Stimulated activated naive CD4-positive, alpha-beta T cell (primary cell): ENCODE measurements at places on chromosomes 6 and 20.

DNA sequence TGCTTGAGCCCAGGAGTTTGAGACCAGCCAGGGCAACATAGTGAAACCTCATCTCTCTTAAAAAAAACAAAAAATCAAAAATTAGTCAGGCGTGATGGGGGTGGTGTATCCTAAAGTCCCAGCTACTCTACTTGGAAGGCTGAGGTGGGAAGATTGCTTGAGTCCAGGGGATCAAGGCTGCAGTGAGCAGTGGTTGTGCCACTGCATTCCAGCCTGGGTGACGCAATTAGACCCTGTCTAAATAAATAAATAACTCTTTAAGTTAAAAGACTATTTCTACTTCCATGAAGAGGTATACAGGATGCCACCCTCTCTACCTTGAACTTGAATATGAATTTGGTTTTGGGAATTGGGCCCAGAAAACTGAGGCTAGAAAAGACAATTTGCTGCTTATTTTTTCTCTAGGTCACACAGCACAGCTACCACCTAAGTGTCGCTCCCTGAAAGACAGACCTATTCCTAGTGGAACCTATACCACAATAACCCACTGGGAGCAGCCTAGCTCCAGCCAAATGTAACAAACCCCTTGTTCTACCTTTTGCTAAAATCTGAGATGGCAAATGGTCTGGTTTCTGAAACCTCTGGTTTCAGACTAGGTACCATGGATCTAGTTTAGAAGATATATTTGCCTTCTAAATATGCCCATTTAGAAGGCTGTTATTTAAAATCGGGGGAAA is 35.2 kb downstream of the HMGCLL1 start:
- DNase-seq = no peak

DNA sequence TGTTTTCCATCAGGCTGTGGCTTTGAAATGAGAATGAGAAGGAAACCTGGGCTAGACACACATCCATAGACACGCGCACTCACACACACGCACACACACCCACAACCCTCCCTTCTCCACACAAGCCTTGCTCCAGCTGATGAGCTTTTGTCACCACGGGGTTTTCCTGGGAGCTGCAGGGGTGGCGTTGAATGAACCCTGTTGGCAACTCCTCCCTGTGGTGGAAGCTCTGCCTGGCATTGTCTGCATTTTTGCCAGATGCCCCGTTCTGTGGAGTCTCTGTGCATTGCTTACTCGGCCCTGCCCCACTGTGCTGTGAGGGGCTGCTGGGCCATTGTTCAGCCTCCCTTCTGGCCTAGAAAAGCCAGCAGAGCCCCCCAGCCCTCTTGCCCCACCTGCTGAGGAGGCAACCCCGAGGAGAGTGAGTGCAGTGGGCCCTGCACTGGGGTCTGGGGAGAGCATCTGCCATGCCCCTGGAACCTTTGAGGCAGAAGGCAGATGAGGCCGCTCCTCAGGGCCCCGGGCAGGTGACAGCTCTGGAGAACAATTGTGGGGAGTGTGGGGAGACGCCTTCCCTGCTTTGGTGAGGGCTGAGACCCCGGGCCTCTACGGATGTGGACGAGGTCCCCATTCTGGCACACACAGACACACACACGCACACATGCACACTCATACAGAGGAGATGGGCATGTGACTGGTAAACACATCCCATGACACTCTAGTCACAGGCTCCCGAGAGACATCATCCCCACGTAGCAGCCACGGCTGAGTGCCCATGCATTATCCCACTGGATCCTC is 9.9 kb downstream of the ADIG start:
- no peak for DNase-seq

DNA sequence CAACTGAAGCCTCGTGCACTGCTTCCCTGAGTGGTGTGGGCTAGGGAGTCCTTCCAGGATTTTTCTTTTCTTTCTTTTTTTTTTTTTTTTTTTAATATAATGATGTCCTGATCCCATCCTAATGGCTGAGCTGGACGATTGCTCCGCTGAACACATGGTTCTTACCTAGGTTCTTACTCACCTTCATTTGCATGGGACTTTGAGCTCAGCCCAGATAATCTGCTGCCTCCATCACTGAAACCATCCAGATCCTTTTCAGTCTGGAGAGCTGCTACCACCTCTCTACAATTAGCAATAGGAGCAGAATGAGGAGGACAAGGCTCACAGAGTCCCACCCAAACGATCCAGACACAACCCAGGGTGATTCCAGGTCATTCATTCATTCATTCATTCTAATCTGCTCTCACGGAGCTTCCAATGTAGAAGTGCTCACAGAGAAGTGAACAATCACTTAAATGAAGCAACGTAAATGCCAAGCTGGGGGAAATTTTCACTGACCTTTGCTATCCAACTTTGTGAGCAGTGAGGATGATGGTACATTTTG is 246.3 kb upstream of the RREB1 start:
- no peak for DNase-seq

GRCh38 chr6:91715171-91715805 is 1128.4 kb upstream of the MAP3K7 start:
- DNase-seq = no peak

DNA sequence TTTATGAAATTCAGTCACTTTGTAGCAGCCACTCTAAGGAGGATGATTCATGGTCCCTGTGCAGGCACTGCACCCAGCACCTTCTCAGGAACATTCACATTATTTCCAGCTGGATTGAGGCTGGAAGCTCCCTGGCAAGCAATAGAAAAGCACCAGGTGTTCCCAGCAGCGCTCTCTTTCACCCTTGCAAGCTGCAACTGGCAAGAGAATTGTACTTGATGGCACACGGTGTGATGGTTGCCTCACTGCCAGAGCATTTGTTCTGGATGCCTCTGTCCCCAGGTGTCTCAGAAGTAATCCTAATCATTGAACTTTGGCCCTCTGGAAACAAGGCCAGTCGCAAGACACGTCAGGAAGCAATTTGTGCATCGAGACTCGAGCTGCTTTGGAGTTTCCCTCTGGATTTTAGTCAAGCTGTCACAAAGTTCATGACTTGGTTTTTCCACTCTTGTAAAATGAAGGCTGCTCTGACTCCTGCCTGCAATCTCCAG is 24.9 kb upstream of the PHACTR2 start:
- no peak for DNase-seq

DNA sequence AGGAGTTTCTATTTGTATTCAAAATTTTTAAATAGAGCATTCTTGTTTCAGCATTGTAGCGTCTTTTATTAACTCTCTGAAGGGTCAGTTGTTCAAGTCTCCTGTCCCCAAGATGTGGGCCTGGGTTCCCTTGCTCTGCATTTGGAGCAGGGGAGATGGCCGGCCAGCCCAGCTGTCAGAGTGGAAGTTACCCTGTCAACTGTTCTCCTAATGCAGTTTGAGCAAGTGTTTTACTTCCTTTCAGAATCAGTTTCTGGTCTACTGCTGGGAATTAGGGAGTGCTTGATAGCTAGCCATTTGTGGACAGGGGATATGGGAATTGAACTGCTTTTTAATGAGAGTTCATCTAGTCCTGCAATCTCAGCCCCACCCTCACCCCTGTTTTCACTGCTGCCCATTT is 116.6 kb downstream of the QKI start:
- DNase-seq = no peak

- no peak for DNase-seq
Observed at GRCh38 chr6:169362501-169363121, 109.0 kb upstream of the THBS2 start.
